ENCODE measurements at places on chromosomes 7 and 10.

GRCh38 chr10:75599875-75600648, 168.6 kb downstream of the LRMDA start:
- DNase-seq, result peak; percentile 29

GRCh38 chr7:140314573-140315480, 83.5 kb downstream of the SLC37A3 start:
- no peak for DNase-seq

DNA sequence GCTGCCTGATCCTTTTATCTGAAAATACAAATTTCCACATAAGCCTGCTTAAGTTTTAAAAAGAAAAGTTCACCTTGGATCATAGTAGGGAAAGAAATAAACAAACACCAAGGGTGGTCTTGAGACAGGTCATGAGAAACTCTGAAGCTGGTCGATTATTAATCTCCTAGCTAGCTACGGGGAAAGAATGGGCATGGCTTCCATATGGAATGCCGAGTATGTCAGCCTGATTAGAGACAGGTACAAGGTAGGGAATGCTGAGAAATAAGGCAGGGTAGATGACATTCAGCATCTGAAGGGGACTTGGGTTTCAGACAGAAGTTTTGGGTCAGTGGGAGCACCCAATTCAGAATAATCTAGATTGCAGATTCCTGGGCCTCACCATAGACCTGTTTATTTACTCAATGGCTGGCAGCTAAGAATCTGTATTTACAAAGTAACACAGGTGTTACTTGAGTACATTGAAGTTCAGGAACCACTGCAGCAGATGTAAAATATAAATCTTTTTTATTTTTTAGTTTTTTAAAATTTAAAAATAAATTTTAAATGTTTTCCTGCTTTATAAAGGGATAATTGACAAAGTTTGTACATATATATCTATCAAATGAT, 49.0 kb downstream of the SCIN start:
- DNase-seq, result no peak

- DNase-seq, result no peak
These were observed 171.4 kb upstream of the NUPR2 start for GRCh38 chr7:56287429-56288138.

GRCh38 chr7:23486002-23486773, 15.9 kb upstream of the IGF2BP3 start:
- no peak for DNase-seq

DNA sequence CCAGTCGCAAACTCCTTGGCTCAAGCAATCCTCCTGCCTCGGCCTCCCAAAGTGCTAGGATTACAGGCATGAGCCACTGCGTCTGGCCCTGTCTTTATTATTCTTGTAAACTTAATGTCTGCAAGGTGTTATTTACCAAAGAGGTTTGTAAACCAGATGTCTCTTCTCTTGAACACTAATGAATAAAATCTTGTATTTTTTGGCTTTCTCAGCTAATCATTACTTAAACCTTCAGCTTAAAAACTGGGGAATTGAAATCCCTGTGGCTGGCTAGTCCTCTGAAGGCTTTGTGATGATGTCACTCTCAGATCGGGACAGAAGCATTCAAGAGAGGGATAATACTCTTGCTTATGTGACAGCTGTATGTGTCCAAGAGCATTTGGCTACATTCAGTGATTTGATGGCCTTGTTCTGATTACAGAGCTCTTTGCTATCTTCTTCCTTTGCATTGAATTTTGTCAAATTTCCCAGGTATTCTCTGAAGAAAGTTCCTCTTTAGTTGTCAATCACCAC, 130.3 kb downstream of the BICC1 start:
- DNase-seq, result no peak

GRCh38 chr7:30800785-30801252, 29.6 kb downstream of the MINDY4 start:
- DNase-seq, result no peak

GRCh38 chr10:34351161-34351560, 463.9 kb downstream of the PARD3 start:
- DNase-seq, result no peak

Measured in NCI-H774 (cell line).